Occipital lobe (tissue), 3 donors: ENCODE measurements at places on chromosomes 6 and 20. TPM values are rescaled to one million over a fixed set of nuclear protein-coding genes. Genes with fewer than 3 reads are reported as not detected.

The DOK5 gene
- total RNA-seq = 350 TPM

DNA sequence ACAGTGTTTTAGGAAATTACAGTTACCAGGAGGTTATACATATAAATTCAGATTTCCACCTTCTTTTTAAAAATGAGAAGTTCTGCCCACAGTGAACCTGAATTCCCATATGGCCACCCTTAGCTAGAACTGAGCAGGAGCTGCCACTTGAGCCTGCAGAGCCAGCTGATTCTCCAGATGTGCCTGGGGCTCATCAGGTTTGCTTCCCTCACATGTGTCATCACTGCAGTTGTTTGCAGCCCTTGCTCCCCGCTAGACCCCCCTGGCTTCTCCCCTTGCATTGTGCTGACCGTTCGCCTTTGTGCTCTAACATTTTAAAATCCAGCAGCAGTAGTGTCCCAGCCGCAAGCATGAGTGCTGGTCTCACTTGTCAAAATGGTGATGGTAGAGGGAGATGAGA is 131.1 kb downstream of the UTRN start:
- DNase-seq = no peak

DNA sequence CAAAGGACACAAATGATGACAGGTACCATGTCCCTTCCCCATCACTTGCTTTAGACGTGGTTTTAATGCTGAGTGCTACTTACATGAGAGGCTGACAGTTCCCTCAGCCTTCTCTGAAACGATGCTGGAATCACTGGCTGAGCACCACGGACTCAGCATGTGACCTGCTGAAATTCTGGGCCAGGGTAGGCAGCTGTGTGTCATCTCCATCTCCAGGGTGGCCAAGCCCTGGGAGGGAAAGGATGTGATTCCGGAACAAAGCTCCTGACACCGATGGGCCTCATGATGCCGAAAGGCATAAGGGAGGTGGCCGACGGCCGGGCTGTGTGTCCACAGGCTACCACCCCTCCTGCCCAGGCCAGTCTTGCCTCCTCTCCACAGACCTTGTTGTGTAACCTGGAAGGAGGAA is 184.3 kb upstream of the CST7 start:
- DNase-seq = no peak

The FBXO9 gene
- total RNA-seq = 54.7 TPM

GRCh38 chr6:158040804-158041347 is 59.2 kb downstream of the SYNJ2 start:
- DNase-seq = no peak

GRCh38 chr6:156993713-156994112 is 216.5 kb downstream of the ARID1B start:
- DNase-seq = no peak

DNA sequence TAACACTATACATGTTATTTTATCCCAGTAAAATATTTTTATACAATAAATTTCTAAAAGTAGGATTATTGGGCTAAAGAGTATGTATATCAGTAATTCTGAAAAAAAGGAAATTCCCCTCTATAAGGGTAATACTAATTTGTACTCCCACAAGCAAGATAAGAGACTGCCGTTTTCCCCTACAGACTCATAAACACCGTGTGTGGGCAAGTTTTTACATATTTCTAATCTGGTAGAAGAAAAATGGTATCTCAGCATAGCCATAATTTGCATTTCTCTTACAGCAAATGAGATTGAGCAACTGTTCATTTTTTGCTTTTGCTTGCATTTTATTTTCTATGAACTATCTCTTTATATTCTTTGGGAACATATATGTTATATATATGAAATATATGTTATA is 26.0 kb upstream of the MYMX start:
- no peak for DNase-seq

- DNase-seq = no peak
Observed at GRCh38 chr20:46305331-46305972, 2.8 kb downstream of the CDH22 start.

DNA sequence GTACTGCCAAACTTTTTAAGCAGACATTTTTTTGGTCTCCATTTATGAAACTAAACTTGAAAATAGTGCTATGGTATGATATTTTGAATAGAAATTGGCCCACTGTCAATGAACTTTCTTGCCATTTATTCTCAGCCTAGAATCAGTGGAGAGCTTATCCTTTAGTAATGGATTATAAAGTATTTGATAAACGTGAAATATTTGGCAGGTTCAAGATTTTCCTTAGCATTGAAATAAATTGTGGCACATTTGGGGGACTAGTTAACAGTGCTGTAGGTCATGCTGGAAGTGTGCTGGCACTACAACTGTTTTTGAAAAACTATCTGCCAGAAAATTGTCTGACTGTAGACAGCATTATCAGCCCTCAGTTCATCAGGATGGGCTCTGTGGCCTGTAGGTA is 2.1 kb downstream of the PRSS35 start:
- no peak for DNase-seq
